ENCODE measurements at places on chromosomes 13 and 19. TPM values are rescaled to one million over a fixed set of nuclear protein-coding genes. Genes with fewer than 3 reads are reported as not detected.

The LILRB1 gene
- total RNA-seq: not detected

The FEM1A gene
- total RNA-seq: 16.9 TPM

The ARHGAP35 gene
- total RNA-seq: 81.0 TPM

The MLNR gene
- not detected for total RNA-seq

The DENND1C gene
- total RNA-seq: not detected

The ZNF221 gene
- 14.3 TPM for total RNA-seq

The PRR36 gene
- total RNA-seq: 21.8 TPM

The CYP2A7 gene
- not detected for total RNA-seq

The PSG1 gene
- total RNA-seq: not detected

The CYP2S1 gene
- total RNA-seq: 0.39 TPM

The ZNF880 gene
- 10.0 TPM for total RNA-seq

The DCT gene
- total RNA-seq: 0.43 TPM

The ZNF677 gene
- total RNA-seq: 27.0 TPM

The GJB6 gene
- not detected for total RNA-seq

The ATP4B gene
- total RNA-seq: not detected

The ZNF418 gene
- 21.7 TPM for total RNA-seq

The FPR2 gene
- total RNA-seq: not detected

The UNC13A gene
- total RNA-seq: 6.4 TPM

The SIGLEC5 gene
- not detected for total RNA-seq

The SLC6A16 gene
- total RNA-seq: 7.4 TPM

The WIZ gene
- 80.2 TPM for total RNA-seq

The FUT2 gene
- not detected for total RNA-seq

The SYDE1 gene
- total RNA-seq: 24.7 TPM

The TMEM145 gene
- total RNA-seq: 19.4 TPM

The RFPL4A gene
- total RNA-seq: not detected
